ENCODE measurements at places on chromosomes 2 and 18.

- DNase-seq, result no peak
These were observed 35.5 kb downstream of the ITGA6 start for GRCh38 chr2:172462849-172463381.

GRCh38 chr18:63788447-63789096 lies 13.4 kb downstream of the SERPINB7 start:
- peak; percentile 93 for DNase-seq

DNA sequence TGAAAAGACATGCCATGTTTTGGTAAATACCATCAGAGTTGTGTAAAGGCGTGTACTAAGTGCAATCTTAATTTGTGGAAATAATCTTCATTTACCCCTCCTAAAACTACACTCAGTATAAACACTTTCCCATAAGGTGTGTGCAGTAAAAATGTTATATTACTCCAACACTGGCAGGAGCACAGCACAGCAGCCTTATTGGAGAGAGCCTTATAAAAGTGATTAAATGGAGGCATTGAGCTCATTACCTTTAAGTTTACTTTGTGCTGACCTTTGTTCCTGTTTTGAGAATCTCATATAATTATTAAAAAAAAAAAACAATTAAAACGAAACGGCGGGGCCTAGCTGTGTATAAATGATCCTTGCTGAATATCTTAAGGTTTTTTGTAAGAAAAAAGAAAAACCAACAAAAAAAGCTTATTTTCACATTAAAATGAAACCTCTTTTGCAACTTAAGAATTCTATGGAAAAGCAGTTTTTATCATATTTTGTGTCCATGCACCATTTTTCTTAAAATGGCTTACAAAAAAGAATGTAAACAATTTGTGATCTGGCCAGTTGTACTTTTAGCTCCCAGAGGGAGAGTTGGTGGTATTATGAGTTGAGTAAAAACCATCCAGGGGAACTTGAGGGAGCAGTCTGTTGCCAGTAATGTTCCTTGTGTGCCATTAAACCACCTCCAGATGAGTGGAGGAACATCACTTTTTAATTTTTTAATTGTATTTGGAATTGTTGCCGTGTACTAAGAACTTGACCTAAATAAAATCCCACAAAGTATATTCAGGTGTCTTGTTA lies 103.4 kb downstream of the ABI2 start:
- no peak for DNase-seq

DNA sequence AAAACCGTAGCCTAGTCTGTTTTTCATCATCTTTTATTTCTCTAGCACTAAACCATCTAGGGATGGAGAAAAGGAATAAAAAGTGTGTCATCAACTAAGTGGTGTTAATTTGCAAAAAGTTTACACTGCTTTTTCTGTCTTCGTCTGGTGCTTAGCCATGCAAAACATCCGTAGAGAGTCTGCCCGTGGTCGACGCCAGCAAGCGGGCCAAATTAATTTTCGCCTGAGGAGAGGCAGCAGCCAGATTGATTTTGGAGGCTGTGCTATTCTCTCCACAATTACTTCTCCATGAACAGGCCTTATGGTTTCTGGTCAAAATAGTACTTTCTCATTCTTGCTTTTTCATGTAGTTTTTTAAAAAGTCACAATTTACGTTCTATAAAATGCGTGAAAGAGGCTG lies 46.3 kb downstream of the TNFRSF11A start:
- no peak for DNase-seq

DNA sequence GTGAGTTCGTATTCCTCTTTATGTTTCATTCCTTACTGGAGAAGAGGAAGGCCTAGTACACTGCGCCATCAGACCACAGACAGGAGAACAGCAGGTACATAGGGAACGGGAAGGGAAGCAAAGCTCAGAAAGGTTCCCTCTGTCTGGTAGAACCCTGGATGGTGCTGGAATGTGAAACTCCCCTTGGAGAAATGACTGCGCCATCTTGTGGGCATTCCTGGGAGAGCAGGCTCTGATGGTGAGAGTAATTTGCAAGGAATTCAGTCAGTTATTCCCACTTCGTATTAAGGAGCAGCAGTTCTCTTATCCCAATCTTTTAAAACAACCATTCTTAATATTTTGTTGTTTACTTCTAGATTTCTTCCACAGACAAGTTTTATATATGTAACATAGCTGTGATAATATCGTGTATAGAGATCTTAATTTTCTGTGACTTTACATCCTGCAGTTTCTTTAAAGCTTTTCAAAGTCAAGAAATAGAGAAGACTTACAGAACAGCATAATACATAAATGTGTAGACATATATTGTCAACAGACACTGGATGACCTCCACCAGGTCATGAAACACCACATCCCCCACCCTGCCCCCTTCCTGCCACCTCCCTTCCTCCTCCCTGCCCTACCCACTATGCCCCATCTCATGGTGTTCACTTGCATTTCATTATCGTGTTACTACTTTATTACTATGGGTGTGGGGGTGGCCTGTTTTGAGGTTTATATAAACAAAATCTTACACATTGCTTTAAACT lies 83.9 kb downstream of the ARHGEF4 start:
- peak; percentile 66 for DNase-seq

DNA sequence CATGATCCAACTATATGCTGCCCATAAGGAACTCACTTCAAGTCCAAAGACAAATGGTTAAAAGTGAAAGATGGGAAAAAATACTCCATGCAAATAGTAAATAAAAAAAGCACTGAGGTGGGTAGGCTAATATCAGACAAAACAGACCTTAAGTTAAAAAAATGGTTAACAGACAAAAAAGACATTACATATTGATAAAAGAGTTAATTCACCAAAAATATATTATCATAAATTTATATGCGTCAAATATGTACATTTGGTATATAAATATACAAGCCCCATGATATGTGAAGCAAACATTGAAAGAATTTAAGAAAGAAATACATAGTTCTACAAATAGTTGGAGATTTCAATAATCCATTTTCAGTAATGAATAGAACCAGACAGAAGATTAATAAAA lies 31.0 kb downstream of the ROCK1 start:
- no peak for DNase-seq

GRCh38 chr2:16303273-16303577 lies 362.4 kb downstream of the CYRIA start:
- no peak for DNase-seq

- no peak for DNase-seq
These were observed 67.4 kb downstream of the ADNP2 start for GRCh38 chr18:80176334-80177073.

- DNase-seq, result peak; percentile 13
These were observed 27.1 kb downstream of the MCFD2 start for GRCh38 chr2:46888421-46888952.

- no peak for DNase-seq
These were observed 46.2 kb downstream of the ARHGAP15 start for GRCh38 chr2:143175438-143175837.

GRCh38 chr2:58620896-58621295 lies 379.8 kb upstream of the FANCL start:
- no peak for DNase-seq

- DNase-seq, result peak; percentile 69
These were observed 12.4 kb downstream of the SLC8A1 start for GRCh38 chr2:40439473-40439872.

GRCh38 chr2:40103163-40103562 lies 324.1 kb upstream of the THUMPD2 start:
- peak; percentile 92 for DNase-seq

DNA sequence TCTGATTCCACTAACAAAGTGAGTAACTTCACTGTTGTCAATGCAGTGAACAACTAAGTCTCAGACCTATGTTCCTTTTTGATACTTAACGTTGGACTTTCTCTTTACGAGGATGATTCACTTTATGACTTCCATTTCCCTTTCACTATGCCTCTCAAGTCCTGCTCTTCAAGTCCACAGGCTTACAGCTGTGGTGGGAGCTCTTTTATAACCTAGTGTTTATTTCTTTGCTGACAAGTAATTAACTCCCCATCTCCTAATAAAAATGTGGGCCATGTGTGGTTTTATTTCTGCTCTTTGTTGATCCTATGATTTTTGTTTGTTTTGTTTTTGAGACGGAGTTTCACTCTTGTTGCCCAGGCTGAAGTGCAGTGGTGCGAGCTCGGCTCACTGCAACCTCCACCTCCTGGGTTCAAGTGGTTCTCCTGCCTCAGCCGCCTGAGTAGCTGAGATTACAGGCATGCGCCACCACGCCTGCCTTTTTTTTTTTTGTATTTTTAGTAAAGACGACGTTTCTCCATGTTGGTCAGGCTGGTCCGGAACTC lies 142.1 kb downstream of the USP34 start:
- peak; percentile 82 for DNase-seq

DNA sequence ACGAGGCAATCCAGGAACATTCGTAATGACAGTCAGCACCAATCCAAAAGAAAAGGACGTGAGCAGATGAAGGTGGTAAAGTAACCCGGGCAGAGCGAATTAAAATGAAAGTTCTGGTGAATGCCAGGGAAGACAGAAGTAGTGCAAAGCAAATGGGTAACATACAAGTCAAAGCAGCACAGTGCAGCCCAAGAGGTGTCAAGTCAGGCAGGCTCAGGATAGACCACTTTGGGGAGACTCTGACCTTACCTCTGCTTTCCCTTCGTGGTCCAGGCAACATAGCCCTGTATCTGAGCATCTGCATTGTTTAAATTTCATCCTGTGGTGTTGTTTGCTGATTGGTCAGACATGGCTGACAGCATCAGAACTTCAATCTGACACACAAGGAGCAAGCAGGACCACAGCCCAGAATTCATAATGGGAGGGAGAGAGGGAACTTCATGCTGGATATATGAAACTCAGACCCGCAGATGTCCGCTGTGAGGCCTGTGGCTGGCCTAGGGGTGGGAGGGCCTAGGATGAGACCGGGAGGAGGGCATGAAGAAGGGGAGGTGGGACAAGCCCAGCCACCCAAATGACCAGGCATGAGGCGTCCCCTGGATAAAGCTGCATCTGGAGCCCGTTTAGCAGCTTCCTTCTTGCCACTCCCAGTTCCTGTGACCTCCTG lies 285.7 kb downstream of the TCF4 start:
- peak; percentile 60 for DNase-seq

GRCh38 chr2:10566018-10566417 lies 117.9 kb upstream of the ODC1 start:
- peak; percentile 75 for DNase-seq

DNA sequence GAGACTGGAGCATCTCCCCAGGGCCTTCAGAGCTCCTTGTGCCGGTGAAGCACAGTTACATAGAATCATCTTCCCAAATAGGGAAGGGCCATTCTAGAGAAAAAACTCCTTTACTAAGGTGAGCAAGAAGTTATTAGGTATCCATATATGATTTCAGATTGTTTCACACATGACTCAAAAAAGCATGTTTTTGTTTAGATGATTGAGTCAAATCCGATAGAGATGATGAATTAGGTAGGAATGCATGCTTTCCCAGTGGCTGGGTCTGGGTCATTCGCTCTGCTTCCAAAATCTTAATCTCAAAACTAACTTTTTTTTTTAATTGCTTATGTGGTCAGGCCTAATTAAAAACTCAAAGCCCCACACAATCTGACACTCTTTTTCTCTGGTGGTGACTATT lies 3.8 kb downstream of the NT5C1B start:
- DNase-seq, result peak; percentile 56

- DNase-seq, result no peak
These were observed 300.0 kb upstream of the HS6ST1 start for GRCh38 chr2:128618642-128619041.

DNA sequence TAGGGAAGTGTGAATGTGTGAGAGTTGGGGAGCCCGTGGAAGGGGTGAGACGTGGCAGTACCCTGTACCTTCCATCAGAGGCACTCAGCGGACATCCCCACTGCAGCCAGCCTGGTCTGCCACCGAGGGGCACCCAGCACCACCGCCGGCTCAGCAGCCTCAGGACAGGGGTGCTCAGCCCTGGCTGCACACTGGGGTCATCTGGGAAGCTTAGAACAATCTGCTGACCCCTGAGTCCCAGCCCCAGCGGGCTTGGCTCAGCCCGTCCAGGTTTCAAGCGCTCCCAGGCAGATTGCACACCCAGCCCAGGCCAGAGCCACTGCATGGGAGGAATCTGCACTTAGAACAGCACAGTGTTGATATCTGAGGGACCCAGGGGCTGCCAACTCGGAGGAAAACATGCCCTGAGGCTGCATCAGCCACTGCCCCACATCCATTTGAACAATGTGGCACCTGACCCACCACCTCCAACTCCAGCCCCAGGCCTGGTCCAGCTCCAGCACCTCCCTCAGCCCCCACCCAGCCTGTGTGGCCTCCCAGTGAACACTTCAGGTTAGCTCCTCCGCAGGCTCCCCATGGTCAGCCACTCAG lies 147.1 kb upstream of the OTOS start:
- peak; percentile 11 for DNase-seq

- peak; percentile 82 for DNase-seq
These were observed 116.7 kb upstream of the MGAT5 start for GRCh38 chr2:134137182-134137611.

DNA sequence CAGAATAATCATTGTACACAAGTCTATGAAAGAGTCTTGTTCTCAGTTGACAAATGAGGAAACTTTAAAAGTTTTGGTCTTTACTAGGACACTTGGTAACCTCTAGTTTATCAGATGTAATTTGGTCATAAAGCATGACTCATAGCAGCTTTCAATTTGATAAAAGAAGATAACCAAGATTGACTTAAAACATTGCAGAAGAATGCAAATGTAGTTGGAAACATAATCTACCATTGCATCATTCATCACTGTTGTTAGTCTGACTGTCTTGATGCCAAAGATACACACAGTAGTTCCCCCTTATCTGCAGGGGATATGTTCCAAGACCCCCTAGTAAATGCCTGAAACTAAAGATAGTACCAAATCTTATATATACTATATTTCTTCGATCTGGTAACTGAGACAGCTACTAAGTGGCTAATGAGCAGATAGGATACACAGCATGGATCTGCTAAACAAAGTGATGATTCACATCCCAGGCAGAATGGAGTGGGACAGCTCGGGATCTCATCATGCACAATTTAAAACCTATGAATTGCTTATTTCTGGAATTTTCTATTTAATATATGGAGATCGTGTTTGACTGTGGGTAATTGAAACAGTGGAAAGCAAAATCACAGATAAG lies 131.4 kb upstream of the CCDC68 start:
- DNase-seq, result peak; percentile 47

Measured in EH (cell line).